ENCODE measurements at places on chromosomes 13 and 19.

DNA sequence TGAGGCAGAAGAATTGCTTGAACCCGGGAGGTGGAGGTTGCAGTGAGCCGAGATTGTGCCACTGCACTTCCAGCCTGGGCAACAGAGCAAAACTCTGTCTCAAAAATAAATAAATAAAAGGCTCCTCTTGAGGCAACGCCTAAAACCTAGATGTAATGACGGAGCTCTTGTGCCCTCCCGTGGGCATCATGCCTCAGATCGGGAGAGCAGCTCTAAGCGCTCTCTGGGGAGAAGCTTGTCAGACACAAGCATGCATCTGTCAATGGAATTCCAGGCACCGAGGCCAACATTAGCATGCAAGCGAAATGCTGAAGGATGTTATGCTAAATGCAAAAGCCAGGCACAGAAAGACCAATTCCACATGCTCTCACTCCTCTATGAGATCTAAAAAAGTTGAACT is 45.6 kb upstream of the MRI1 start:
- peak; percentile 33 for DNase-seq

GRCh38 chr19:4441994-4442818 is 15.4 kb downstream of the UBXN6 start:
- DNase-seq = no peak

- no peak for DNase-seq
Measured at GRCh38 chr19:1027650-1028061, 1.2 kb downstream of the CNN2 start.

- no peak for DNase-seq
Measured at GRCh38 chr13:89496478-89496877, 1825.3 kb downstream of the SLITRK5 start.

DNA sequence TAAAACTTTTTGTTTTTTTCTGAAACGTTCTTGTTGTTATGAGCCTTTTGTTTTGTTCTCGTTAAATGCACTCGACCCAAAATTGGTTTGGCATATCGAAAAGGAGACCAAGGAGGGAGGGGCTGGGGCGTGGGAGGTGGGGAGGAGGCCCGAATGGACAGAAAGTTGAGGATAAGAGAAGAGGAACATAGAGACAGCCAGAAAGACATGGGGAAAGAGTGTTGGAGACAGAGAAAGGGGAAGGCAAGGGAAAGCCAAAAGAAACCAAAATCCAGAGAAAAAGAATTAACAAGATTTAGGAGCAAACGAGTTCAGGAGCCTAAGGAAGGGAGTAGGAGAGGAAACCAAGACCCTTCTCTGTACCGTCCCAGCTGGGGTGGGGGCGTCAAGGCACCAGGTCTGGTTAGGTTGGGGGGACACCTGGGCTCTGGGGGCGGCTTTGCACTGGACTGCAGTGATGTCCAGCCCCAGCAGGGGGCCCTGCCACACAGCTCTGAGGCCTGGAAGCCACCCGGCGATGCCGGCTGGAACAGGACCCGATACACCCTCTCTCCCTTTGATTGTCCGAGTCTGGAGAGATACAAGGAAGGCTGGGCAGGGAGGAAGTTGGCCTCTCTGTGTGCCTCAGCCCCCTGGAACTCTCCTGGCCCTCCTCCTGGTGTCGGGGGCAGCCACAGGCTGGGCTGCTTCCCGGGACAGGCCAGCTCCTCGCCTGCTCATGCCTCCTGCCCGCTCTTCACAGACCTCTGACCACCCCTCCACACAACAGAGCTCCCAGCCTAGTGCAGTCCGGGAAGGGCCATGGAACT is 11.6 kb upstream of the ASF1B start:
- DNase-seq = peak; percentile 78

- DNase-seq = no peak
Measured at GRCh38 chr13:30991922-30992321, 59.5 kb downstream of the TEX26 start.

DNA sequence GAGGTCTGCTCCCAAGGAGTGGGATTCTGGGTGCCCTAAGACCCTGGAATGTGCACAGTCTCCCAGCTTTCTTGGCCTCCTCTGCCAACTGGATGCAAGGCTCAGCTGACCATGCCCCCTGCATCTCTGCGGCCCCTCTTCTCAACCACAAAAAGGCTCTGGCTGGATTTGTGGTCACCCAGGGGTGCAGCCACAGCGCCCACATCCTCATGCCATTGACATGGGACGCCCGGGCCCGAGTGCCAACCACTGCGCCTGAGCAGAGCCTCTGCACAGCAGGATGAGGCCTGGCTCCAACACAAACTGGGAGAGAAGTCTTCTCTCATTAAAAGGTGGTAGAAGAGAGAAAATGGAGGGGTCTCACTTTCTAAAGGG is 103.5 kb downstream of the FOXO1 start:
- DNase-seq = no peak

DNA sequence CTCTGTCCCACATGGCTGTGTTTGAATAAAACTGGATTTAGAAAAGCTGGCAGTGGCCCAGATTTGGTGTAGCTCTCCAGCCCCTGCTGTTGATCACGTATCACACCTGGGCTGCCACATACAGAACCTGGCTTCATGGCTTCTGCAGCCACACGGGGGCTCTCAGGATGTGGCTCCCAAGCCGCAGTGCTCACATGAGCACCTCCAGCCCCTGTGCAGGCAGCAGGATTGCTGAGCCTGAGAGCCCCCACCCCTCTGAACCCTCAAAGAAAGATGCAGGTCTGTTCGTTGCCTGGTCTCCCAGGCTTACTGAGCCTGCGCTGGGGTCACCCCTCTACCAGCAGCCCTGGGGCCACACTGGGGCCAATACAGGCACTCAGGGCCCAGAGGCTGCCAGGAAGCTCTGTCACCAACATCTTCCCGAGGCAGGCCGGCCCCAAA is 2.7 kb downstream of the PLEKHF1 start:
- DNase-seq = no peak

GRCh38 chr13:32878163-32878562 is 138.1 kb upstream of the KL start:
- no peak for DNase-seq

DNA sequence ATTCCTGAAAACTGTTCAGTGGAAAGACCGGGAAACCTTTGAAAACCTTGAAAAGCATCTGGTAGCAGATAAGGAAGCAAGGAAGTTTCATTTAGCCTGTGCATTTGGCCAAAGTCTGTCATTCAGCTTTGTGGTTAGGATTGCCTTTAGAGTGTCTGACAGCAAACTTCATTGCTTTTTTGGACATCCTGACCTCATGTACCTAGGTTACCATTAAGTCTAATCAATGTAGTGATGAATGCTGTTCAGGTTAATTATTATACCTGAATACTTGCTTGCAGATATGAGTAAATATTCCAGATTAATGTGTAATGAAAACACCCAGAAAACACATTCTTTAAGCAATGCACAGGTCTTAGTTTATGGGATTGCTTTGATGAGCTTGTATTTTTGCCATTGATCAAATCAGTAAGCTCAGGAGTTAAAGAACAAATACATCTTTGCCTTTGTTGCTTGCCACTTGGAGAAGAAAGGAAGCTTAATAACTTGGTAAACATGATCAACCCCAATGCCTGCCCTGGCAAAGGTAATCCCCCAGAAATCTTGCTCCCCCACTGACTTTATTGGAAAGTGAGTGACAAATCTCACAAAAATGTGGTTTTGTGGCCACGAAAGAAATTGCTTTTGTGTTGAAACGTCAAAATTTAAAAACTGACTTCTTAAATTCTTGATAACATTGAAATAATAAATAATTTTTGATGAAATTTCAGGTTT is 87.4 kb downstream of the SLC15A1 start:
- no peak for DNase-seq

- DNase-seq = no peak
Measured at GRCh38 chr13:40084934-40085333, 429.5 kb downstream of the COG6 start.

GRCh38 chr13:62781866-62782265 is 1366.2 kb upstream of the PCDH20 start:
- no peak for DNase-seq

DNA sequence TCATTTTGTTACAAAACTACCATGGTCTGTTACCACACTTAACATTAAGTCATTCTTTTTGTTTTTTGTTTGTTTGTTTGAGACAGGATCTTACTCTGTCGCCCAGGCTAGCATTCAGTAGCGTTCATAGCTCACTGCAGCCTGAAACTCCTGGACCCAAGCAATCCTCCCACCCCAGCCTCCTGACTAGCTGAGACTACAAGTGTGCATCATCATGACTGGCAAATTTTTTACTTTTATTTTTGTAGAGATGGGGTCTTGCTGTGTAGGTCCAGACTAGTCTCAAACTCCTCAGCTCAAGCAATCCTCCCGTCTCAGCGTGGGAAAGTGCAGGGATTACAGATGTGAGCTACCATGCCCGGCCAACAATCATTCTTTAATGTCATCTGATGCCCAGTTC is 3.3 kb downstream of the ALDH16A1 start:
- no peak for DNase-seq
